ENCODE measurements at places on chromosomes 5 and 9. TPM values are rescaled to one million over a fixed set of nuclear protein-coding genes. Genes with fewer than 3 reads are reported as not detected.
A peak's percentile ranks its signal among the peaks of the same experiment; 100 is the strongest.

Gene SLC34A1
- not detected for total RNA-seq

DNA sequence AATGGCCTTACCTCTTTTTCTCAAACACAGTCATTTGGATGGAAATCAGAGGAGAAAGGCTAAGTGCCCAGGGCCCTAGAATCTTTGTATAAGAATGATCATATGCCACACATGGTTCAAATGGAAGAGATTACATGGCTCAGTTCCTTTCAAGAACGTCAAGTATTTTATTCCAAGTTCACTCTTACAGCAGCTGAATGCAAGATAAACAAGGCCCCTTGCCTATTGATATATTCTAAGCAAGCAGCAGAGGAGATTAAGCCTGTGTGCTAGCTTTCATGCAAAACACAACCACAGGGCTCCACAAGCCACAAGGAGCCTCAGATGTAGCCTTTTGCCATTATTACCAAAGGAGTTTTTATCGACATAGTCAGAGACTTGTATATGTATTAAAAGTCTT, 55.3 kb upstream of the SLCO6A1 start:
- H3K36me3 ChIP-seq = no peaks in the 10 kb centered on the region

- H3K4me1 ChIP-seq = no peaks in the 10 kb centered on the region
- DNase-seq = no peak
- no peak overlapping the region for H3K4me3 ChIP-seq
- H3K27me3 ChIP-seq = no peaks in the 10 kb centered on the region
- H3K36me3 ChIP-seq = no peaks in the 10 kb centered on the region
- no peak overlapping the region for H3K27ac ChIP-seq
These were observed 137.2 kb upstream of the TAF11L2 start for GRCh38 chr5:17360879-17361278.

DNA sequence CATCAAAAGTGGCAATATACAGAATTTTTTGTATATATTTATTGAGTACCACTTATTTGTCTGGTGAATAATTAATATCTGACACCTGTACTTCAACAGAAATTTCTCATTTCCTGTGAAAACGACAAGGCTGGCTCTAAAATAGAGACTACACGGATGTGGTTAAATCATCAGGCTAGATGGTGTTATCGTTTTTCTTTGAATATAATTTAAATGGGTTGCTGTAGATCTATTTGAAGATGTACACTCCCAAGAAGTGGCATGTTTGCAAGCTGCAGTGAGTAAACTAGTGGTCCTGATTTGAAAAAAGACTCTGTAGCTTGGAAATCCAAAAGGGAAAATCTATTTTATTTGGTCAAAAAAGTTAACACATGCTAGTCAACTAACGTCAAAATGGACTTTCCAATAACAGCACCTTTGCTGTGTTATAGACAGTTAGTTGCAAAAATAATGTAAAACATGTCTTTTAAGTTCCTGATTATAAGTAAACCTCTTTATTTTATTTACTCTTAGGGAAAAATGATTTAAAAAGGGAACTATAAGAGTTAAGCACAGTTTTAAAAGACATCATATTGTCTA, 13.8 kb downstream of the ST8SIA4 start:
- H3K4me3 ChIP-seq = no peak overlapping the region
- no peak for DNase-seq
- no peaks in the 10 kb centered on the region for H3K36me3 ChIP-seq

- H3K4me1 ChIP-seq = no peaks in the 10 kb centered on the region
- DNase-seq = no peak
- H3K27ac ChIP-seq = no peak overlapping the region
- H3K4me3 ChIP-seq = no peak overlapping the region
- H3K27me3 ChIP-seq = no peaks in the 10 kb centered on the region
These were observed 64.0 kb upstream of the CCL21 start for GRCh38 chr9:34773955-34774354.

DNA sequence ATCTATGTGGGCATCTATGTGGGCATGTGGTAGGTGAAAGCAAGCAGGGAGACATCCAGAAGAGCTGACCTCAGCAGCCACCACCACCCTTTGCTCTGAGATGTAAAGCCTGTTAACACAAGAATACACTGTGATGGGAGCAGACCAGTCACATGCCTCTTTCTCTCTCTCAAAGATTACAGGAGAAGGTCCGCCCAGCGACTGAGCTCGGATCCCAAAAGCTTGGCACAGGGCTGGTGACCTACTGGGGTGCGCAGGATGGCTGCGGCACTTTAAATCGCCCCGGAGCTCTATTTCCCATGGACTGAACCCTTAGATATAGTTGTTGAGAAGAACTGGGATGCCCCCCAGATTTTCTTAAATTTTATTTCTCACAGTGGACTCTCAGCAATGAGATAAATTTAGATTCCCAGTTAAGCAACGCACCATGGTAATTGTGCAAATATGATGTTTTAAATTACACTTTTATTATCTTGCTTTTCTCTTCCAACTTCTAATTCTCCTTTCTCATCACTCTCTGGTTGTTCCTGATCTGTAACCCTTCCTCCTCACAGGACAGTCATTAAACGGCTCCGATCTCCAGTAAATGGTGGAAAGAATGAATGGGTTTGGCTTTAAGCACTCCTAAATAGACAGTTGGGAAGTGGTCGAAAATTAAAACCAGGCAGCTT, 37.7 kb upstream of the ICE1 start:
- no peak overlapping the region for H3K27ac ChIP-seq
- DNase-seq = no peak
- no peak overlapping the region for H3K4me3 ChIP-seq
- H3K36me3 ChIP-seq = no peaks in the 10 kb centered on the region

Gene GMCL2
- not detected for total RNA-seq

Gene BARHL1
- total RNA-seq = not detected

Gene C9orf40
- total RNA-seq = 22.0 TPM

DNA sequence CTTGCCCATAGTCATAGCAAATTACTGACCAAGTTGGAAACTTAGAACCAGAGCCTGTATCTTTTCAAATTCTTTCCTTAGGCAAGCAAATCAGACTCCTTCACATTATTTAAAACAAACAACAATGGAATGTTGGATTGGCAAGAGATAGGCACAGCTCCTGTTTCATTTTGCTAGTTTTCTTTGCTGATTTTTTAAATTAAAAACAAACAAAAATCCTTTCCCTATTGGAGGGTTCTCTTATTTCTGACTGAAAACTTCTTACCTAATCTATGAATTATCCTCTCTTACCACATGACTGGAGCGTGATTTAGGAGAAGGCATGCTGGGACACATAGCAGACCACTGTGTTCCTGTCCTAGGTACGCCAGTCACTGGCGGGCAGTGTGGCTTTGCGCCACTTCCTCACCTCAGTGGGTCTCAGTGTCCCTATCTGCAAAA, 63.0 kb downstream of the TTC39B start:
- no peak overlapping the region for H3K4me3 ChIP-seq
- peaks cover 6% of the 10 kb centered on the region for H3K4me1 ChIP-seq
- no peaks in the 10 kb centered on the region for H3K36me3 ChIP-seq
- DNase-seq = no peak
- H3K27me3 ChIP-seq = no peaks in the 10 kb centered on the region

Gene TAS2R1
- not detected for total RNA-seq

Gene SCGB3A2
- not detected for total RNA-seq

Gene C9orf153
- total RNA-seq = 0.27 TPM

- H3K36me3 ChIP-seq = no peaks in the 10 kb centered on the region
- DNase-seq = no peak
- H3K27ac ChIP-seq = no peak overlapping the region
- H3K4me3 ChIP-seq = no peak overlapping the region
These were observed 155.8 kb downstream of the ZNF608 start for GRCh38 chr5:124590686-124591085.

GRCh38 chr5:158995694-158996173, 104.0 kb downstream of the EBF1 start:
- H3K4me3 ChIP-seq = no peak overlapping the region
- no peaks in the 10 kb centered on the region for H3K36me3 ChIP-seq
- H3K27me3 ChIP-seq = no peaks in the 10 kb centered on the region

Gene CDH9
- not detected for total RNA-seq

- no peak overlapping the region for H3K27ac ChIP-seq
- DNase-seq = no peak
- no peaks in the 10 kb centered on the region for H3K36me3 ChIP-seq
- H3K4me3 ChIP-seq = no peak overlapping the region
These were observed 14.8 kb upstream of the CLPTM1L start for GRCh38 chr5:1359713-1360112.

DNA sequence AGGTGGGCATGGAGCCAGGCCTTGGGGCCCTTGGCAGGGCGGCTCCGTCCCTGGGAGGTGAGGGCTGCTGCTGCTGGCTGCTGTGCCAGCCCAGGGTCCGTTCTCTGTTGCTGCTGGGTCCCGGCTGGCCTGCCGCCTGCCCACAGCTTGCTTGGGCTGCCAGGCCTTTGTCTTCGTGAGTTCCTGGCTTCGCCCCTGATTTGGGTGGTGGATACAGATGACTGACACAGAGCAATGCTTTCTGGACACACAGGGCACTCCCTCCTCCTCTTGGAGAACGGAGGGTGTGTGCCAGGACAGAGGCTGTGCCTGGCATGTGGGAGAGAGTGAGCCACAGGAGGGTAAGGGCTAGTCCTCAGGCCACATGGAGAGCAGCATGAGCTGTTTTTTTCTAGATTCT, 166.1 kb downstream of the MACROH2A1 start:
- no peak overlapping the region for H3K27ac ChIP-seq
- H3K4me1 ChIP-seq = no peaks in the 10 kb centered on the region
- H3K36me3 ChIP-seq = no peaks in the 10 kb centered on the region
- no peaks in the 10 kb centered on the region for H3K27me3 ChIP-seq

DNA sequence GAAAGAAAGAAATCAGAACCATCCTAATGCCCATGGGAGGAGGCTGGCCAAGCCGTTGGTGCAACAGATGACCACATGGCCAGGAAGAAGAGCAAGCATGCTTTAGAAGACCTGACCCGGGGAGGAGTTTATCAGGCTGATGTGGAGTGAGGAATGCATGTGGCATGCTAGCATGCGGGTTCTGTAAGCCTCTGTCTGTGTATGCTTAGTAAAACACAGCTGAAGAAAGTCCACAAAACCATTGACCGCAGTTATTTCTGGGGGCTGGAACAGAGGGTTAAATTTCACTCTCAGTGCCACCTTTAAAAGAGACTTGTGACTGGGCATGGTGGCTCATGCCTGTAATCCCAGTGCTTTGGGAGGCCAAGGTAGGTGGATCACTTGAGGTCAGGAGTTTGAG, 19.1 kb downstream of the GFI1B start:
- H3K27me3 ChIP-seq = no peaks in the 10 kb centered on the region
- no peak for DNase-seq
- H3K4me3 ChIP-seq = no peak overlapping the region
- H3K27ac ChIP-seq = no peak overlapping the region
- no peaks in the 10 kb centered on the region for H3K36me3 ChIP-seq

Gene PDE6A
- not detected for total RNA-seq

DNA sequence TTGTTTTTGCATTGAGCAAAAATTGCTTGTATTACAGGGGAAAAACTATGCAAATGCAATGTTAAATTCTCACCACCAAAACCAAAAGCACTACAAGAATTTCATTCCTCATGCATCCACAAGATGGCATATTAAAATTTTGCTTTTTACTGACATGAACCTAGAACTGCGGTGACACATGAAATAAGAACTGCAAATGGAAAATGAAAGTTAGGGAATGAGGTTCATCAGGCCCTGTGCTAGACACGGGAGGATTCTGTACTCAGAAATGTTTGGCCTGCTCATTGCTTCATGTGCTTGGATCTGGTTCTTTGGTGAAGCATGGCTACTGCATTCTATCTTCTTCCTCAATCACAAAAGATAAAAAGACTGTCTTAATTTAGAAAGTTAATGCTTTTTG, 9.1 kb upstream of the RFK start:
- peaks cover 5% of the 10 kb centered on the region for H3K4me1 ChIP-seq
- peak; percentile 60 for DNase-seq
- no peak overlapping the region for H3K4me3 ChIP-seq

GRCh38 chr9:76218117-76218885, 175.9 kb downstream of the RFK start:
- no peaks in the 10 kb centered on the region for H3K36me3 ChIP-seq
- no peaks in the 10 kb centered on the region for H3K4me1 ChIP-seq
- H3K27me3 ChIP-seq = no peaks in the 10 kb centered on the region
- H3K27ac ChIP-seq = no peak overlapping the region
- no peak for DNase-seq

Gene LTC4S
- total RNA-seq = 0.57 TPM

Gene IL33
- not detected for total RNA-seq

Gene PCDHA9
- total RNA-seq = not detected

DNA sequence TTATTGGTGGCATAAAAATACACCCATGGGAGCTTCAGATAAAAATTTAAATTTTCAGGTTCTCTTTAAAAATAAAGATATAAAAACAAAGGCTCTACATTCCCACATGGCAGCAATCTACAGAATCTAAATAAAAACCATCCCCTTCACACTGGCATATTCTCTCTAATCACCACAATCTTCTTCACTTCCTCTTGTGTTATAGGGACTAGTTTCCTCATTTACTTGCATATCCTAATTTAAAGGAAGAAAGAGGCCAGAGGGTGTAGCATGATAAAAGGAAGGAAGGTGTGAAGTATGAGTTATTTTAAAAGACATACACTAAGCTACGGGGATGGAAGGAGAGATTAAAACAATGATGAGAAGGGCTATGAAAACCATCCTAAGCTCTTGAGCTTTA, 390.5 kb downstream of the ZNF608 start:
- no peak for DNase-seq
- H3K27ac ChIP-seq = no peak overlapping the region
- H3K36me3 ChIP-seq = no peaks in the 10 kb centered on the region
- H3K27me3 ChIP-seq = no peaks in the 10 kb centered on the region

DNA sequence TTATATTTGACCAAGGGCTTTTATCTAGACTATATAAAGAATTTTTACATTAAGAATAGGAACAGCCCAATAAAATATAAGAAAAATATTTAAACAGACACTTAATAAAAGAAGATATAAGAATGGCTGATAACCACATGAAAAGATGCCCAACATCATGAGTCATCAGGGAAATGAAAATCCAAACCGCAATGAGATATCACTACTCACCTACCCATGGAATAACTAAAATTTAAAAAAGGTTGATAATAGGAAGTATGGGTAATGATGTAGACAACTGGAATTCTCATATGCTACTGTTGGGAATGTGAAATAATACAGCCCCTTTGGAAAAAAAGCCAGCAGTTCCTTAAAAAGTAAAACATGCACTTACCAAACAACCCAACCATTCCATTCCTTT, 206.9 kb upstream of the PCSK5 start:
- H3K27ac ChIP-seq = no peak overlapping the region
- no peaks in the 10 kb centered on the region for H3K36me3 ChIP-seq
- no peak overlapping the region for H3K4me3 ChIP-seq
- H3K4me1 ChIP-seq = no peaks in the 10 kb centered on the region
- no peaks in the 10 kb centered on the region for H3K27me3 ChIP-seq

GRCh38 chr9:128097543-128098296, 29.7 kb downstream of the SLC25A25 start:
- no peak overlapping the region for H3K4me3 ChIP-seq
- H3K36me3 ChIP-seq = peaks cover 24% of the 10 kb centered on the region
- peaks cover 67% of the 10 kb centered on the region for H3K4me1 ChIP-seq
- no peaks in the 10 kb centered on the region for H3K27me3 ChIP-seq
- DNase-seq = no peak
